Left lobe of liver (tissue), 2 donors: ENCODE measurements at places on chromosomes 16 and 17.

DNA sequence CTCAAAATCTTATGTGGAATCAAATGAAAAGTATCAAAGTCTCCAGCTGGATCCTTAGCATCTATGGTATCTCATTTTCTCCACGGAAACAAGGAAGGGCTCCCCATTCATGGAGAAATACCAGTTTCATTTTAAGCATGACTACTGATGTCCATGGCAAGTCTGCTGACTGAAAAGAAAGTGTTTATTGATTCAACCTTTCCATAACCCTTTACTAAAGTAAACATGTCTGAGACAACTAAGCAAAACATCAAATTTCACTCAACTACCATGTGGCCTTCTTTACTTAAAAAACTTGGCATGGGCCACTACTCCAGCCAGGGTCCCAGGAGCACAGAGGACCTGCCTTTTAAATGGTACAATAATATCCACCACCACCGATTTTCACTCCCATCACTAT is 928.0 kb upstream of the SOX9 start:
- DNase-seq = no peak

- DNase-seq = no peak
These were observed 214.2 kb upstream of the TNRC6C start for GRCh38 chr17:77744066-77744988.

DNA sequence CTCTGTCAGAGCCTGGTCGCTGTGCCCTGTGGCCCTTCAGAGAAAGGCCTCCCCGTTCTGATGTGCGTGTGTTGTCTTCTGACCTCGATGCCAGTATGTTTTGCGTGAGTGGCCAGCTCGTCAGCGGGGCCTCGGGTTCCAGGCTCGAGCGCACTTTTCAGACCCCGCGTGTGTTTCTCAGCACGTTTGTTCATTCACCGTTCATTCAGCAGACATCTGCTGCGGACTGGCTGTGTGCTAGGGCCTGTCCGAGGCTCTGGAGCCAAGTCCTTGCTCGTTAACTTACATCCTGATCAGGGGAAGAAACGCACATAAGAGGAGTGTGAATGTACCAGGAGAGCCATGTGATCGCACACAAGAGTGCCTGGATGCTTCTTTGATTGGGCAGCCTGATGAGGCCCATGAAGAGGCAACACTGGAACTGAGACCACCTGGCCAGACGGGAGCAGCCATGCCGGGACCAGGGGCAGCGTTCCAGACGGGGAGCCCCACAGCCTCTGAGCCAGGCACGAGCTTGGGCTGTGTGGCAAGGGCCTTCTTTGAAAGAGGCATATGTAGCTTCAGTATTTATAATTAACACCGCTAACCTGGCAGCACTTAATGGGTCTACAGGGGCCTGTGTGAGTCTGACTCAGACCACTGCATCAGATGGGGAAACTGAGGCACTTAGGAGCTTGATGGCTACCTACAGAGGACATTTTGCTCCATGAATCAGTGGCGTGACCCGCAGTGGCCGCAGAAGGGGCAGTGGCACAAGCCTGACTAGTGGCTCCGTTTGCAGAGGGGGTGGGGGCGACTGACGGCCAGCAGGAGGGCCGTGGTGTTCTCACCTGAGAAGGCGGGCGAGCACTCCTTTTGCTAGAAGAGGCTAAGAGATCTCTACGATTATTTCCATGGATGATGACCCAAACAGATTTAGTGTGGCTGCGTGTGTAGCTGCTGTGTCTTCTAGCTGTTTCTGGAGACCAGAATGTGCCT is 187.9 kb upstream of the CHMP6 start:
- DNase-seq = no peak

GRCh38 chr17:76560877-76561221 is 21.0 kb downstream of the PRCD start:
- DNase-seq = no peak

GRCh38 chr17:46822388-46822921 is 4.0 kb upstream of the WNT3 start:
- DNase-seq = peak; percentile 54
